ENCODE measurements at places on chromosomes 3 and 15.

- DNase-seq, result no peak
Measured at GRCh38 chr3:12901623-12902045, 60.3 kb upstream of the RPL32 start.

DNA sequence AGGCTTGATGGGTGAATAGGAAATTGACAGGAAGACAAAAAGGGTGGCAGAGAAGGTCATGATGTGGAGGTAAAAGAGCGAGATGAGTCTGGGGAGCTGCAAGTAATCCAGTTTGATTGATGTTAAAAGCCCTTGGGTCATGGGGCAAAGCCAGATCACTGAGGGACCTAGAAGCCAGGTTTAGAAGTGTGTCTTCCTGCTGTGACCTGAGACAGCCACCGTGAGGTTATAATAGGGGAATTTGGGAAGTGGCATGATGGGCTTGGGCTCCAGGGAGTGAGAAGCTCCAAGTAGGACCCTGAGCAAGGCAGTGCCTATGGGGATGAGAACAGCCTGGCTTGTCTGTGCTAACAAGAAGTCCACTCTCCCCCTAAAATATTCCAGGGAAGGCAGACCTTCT, 298.5 kb downstream of the RPLP1 start:
- no peak for DNase-seq

- DNase-seq, result peak; percentile 99
Measured at GRCh38 chr3:194089357-194090177, 46.4 kb upstream of the HES1 start.

DNA sequence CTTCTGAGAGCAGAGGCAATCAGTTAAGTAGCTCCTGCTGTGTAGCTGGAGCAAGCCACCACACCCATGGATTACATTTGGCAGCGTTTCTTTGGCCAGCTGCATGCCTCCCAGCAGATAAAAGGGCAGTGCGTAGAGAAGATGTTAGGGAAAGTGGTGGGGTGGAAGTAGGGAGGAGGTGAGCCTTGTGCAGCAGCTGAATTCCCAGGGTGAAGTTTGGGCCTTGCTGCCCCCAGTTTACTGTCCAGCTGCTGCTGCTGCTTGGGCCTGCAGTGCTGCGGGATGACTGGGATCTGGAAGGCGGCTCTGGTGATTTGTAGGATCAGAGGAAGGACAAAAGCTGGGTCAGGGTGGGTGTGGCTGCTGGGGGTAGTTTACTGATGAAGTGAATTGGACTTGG, 318.7 kb upstream of the C2CD4B start:
- DNase-seq, result no peak

- DNase-seq, result no peak
Measured at GRCh38 chr3:126552688-126553283, 5.9 kb downstream of the C3orf22 start.

DNA sequence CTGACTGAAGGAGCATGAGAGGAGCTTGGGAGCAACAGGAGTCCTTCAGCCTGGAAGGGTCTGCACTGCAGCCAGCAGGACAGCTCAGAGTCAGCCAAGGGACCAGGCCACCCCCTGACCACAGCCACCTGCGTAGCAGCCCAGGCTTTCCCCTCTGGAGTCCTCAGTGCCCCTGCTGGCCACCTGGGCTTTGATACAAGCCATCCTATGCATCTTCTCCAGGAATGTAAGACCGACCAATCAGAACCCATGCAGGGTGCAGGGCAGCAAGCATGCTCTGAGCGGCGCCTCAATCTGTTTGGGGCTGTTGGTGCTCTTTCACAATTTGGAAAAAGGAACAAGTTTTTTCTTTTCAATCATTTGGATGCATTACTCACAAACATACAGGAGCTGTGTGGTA, 52.0 kb downstream of the DZIP1L start:
- DNase-seq, result no peak

DNA sequence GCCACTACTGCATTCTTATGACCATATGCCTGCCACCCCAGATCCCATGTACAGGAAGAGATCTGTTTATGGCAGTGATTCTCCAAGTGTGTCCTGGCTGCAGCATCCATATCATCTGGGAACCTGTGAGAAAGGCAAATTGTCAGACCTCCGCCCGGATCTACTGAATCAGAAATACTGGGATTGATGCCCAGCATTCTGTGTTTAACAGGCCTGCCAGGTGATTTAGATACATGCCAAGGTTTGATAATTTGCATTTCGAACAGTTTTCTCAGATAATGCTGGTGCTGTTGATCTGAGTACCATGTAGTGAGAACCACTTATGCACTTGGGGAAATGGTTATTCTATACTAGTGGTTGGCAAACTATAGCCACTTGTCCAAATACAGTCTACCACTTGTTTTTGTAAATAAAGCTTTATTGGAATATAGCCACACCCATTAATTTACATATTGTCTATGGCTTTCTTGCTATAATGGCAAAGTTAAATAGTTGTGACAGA, 165.4 kb downstream of the SSR3 start:
- peak; percentile 15 for DNase-seq

- DNase-seq, result peak; percentile 30
Measured at GRCh38 chr3:122974764-122975162, 52.8 kb downstream of the SEMA5B start.

DNA sequence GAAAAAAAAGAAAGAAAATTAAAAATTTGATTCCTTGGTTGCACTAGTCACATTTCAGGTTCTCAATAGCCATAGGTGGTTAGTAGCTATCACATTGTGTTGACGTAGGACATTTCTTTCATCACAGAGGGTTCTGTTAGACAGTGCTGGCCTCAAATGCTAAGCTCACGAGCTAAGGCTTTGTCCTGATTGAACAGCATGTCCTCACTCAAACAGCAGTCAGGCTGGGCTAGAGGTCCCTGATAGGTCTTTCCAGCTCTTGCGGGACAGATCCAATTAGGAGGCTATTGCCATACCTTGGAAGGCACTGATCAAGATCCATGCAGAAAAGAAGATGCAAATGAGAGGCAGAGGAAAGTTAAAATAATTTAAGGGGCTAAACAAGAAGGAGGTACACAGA, 85.9 kb upstream of the HACD2 start:
- no peak for DNase-seq

GRCh38 chr15:41892621-41893421, 1.0 kb downstream of the SPTBN5 start:
- DNase-seq, result no peak

- no peak for DNase-seq
Measured at GRCh38 chr15:79283252-79284048, 928 bp downstream of the ANKRD34C start.

- peak; percentile 22 for DNase-seq
Measured at GRCh38 chr3:4601892-4602291, 108.7 kb downstream of the ITPR1 start.

DNA sequence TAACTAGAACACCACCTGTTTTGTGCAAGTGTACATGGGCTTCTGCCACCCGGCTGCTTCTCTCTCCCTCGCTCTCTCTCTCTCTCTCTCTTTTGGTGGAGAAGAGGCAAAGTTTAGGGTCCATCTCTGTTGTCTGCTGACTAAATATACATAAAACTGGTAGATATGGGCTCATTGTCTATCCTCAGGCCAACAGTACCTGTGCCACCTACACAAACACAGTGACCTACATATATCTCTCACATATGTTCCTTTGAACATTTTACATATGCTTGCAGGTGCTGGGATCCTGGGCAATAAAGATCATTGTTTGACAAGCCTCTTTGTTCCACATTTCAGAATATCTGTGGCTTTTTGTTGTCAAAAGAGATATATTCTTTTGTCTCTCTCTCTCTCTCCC, 256.3 kb upstream of the KCNH8 start:
- DNase-seq, result no peak

GRCh38 chr3:120559242-120560061, 36.7 kb upstream of the NDUFB4 start:
- DNase-seq, result peak; percentile 79

GRCh38 chr3:12224181-12225147, 64.4 kb upstream of the PPARG start:
- peak; percentile 42 for DNase-seq

DNA sequence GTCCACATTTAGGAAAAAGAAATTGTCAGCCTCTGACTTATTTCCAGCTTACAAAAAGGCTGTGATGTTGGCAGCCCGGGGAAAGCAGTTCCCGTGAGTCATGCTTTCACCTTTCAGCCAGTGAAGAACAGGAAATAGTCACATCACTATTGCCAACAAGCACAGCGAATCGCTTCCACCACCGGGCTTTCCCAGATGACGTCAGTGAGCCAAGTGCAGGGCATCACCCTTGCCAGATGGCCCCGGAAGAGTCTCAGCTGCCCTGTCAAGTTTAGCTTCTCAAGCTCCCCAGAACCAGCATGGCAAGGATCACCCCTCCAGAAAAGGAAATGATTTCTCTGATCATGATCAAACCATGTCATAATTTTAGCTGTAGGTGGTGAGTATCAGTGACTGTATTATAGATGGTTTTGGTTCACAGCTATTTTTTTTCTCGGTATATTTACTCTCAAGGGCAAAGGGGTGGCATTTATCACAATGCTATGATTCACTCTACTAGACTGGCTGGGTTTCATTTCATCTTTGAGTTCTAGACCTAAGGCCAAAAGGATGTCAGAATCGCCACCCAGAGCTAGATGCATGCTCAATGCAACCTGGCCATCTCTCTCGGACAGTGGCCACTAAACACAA, 32.9 kb downstream of the B3GNT5 start:
- peak; percentile 99 for DNase-seq

- peak; percentile 48 for DNase-seq
Measured at GRCh38 chr3:134104031-134104430, 74.3 kb upstream of the SLCO2A1 start.

DNA sequence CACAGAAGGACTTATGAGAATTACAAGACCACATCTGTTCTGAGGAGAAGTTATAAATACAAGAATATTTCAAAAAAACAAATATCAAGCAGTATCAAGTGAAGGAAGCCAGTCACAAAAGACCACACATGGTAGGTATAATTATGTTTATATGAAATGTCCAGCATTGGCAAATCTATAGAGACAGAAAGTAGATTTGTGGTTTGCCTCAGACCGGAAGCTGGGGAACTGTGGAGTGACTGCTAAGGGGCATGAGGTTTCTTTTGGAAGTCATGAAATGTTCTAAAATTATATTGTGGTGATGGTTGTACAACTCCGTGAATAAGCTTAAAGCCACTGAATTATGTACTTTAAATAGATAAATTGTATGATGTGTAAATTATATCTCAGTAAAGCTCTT, 136.9 kb downstream of the FRMD5 start:
- no peak for DNase-seq

DNA sequence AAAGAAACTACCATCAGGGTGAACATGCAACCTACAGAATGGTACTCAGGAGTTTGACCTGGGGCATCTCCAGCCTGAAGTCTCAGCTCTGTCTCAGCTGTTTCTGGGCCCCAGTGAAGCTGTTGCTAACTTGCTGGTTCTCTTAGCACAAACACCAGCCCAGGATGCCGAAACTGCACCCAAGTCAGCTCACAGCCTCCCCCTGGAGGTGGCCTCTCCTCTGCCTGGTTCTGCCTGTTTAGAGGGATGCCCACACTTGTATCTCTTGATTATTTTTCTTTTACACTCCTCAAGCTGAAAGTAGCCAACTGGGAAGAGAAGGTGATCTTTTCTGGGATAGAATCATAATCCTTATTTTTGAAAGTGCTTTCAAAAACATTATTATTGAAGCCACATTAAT, 289.0 kb upstream of the RASGRP1 start:
- DNase-seq, result peak; percentile 45

DNA sequence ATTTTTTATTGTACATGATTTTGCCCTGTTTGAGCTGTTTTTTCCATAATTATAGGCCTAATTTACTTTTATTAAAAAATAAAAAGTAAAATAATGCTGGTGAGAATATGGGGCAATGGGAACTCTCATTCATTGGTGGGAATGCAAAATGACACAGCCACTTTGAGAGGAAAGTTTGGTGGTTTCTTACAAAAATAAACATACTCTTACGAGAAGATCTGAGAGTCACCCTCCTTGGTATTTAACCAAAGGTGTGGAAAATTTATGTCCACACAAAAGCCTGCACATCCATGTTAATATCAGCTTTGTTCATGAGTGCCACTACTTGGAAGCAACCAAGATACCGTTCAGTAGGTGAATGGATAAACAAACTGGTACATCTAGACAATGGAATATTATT, 9.8 kb downstream of the MUC13 start:
- DNase-seq, result peak; percentile 31

GRCh38 chr15:63606308-63606707, 9.1 kb downstream of the FBXL22 start:
- DNase-seq, result no peak

GRCh38 chr3:112965656-112966055, 9.2 kb downstream of the CD200R1 start:
- DNase-seq, result no peak

- DNase-seq, result no peak
Measured at GRCh38 chr3:123285479-123285878, 83.7 kb downstream of the SEC22A start.

GRCh38 chr3:99315896-99316295, 322.5 kb upstream of the COL8A1 start:
- peak; percentile 47 for DNase-seq

DNA sequence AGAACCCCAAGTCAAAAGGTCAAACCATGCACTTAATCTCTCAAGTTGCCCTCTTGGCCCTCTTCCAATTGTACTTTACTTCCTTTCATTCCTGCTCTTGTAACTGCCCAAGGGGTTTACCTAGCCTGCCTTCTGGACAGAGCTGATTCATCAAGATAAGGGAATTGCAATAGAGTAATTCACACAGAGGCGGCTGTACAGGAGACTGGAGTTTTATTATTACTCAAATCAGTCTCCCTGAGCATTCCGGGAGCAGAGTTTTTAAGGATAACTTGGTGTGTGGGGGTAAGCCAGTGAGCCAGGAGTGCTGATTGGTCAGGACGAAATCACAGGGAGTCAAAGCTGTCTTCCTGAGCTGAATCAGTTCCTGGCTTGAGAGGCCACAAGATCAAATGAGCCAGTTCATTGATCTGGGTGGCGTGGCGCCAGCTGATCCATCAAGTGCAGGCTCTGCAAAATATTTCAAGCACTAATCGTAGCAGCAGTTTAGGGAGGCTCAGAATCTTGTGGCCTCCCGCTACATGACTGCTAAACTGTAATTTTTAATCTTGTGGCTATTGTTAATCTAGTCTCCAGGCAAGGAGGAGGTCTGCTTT, 590.0 kb downstream of the EPHA3 start:
- DNase-seq, result no peak

DNA sequence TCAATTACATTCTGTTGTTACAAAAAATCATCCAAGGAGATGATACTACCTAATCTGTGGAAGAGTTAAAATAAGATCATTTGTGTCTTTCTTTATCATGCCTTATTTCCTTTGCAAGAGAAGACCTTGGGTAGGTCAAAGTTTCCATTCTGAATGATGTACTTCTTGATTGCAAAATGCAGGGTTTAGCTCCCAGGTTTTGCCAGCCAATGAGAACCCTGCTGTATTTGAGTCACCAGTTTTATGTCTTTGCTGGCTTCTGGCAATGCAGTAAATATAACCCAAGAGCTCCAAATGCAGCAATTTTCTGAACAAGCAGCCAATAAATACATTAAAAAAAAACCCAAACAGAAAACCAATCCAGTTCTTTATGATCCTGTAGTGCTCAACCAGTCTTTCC, 204.9 kb downstream of the CADPS start:
- peak; percentile 60 for DNase-seq

DNA sequence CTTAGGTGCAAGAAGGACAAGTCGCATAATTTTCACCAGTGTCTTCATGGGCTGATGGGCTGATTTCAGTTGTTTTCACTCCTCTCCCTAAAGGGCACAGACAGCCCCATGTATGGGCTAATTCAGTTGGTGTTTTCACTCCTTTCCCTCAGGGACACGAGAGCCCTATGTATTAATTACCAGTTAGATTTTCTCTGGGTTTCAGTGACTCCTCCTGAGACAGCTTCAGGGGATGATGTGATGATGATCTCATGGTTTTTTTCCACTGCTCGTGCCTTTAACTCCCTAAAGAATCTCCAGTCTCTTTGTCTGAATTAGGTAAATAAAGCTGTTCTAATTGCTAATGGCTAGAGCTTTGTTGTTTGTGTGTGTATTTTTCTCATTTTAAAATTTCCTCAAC, 9.9 kb downstream of the RAMAC start:
- DNase-seq, result no peak

All from HCEC 1CT (cell line).